ENCODE measurements at places on chromosomes 3 and 15.

- no peak for DNase-seq
Measured at GRCh38 chr3:29331456-29332194, 50.8 kb downstream of the RBMS3 start.

DNA sequence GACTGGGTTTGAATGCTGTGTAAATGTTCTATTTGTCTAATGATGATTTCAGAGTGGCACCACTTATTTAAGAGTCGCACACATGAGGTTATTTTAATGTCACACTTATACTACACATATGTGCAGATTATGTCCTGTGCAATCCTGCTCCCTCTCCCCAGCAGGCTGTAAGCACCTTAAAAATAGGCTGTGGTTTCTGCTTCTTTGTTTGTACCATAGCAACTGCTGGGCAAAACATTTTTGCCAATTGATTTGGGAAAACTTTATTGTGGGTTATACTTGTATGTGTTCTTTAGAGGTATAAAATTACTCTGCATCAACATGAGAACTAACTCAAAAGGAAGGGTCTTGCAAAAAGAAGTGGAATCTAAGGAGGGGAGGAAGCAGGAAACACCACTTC, 318.5 kb downstream of the NTRK3 start:
- DNase-seq: no peak

GRCh38 chr3:62823461-62824050, 51.7 kb downstream of the CADPS start:
- DNase-seq: no peak

- DNase-seq: no peak
Measured at GRCh38 chr3:29823233-29823632, 542.4 kb downstream of the RBMS3 start.

GRCh38 chr3:120182613-120183511, 88.6 kb upstream of the GSK3B start:
- no peak for DNase-seq

GRCh38 chr15:82183121-82184031, 79.2 kb downstream of the EFL1 start:
- DNase-seq: no peak

DNA sequence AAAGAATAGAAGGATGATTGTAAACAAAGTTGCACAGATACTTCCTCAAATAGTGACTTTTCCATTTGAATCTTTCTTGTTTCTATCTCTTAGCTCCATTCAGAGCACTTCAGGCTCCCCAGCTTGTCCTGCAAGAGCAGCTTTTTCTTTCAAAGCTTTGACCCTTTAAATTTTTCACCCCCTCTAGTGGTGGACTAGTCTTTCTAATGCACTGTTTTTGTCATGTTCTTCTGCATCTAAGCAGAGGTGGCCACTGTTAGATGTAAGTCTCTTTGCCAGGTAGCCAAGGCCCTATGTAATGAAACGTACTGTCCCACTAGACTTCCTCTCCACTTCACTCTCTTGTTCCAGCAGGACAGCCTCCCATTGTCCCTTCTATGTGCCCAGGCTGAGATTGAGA, 74.0 kb upstream of the MANF start:
- no peak for DNase-seq

DNA sequence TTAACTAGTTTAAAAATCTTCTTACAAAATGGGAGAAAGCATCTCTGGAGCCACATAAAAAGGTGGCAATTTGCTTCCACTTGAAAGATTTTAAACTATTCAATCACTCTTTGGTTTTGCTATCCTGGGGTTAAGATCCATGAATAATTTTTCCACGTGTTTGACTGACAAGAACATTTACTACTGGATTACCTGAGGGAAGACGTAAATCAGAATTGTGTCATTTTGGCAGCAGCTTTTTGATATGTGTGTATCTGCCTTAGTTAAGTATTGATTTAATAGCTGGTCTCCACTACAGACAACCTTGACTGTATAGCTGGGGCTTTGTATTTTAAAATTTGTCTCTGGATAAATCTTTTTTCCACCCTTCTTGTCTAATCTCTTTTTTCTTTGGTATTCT, 228.3 kb downstream of the EPHA3 start:
- DNase-seq: no peak

- DNase-seq: no peak
Measured at GRCh38 chr3:171632766-171633165, 172.6 kb upstream of the TNIK start.

GRCh38 chr3:195352895-195353488, 82.0 kb upstream of the XXYLT1 start:
- DNase-seq: no peak

GRCh38 chr15:27077790-27078189, 106.8 kb downstream of the GABRG3 start:
- no peak for DNase-seq

DNA sequence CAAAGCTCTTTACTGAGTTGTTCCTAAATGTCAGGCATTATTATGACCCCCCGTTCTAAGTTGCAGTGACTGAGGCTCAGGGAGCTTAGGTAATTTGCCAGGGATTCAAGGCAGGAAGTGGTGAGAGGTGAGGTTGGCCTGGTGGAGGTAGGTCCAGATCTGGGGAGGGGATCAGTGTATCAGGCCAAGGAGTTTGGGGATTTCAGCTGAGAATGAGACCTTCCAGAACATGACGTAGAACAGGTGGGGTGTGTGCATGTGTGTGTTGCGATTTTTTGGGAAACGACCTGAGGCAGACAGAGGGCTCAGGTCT, 41.1 kb upstream of the MRPS22 start:
- DNase-seq: no peak

GRCh38 chr3:182482705-182483104, 310.6 kb upstream of the ATP11B start:
- DNase-seq: no peak

GRCh38 chr3:87437765-87438164, 161.4 kb upstream of the POU1F1 start:
- DNase-seq: no peak

GRCh38 chr3:184042617-184043016, 10.2 kb upstream of the HTR3C start:
- DNase-seq: no peak

Measured in CD4-positive, alpha-beta T cell treated with Interferon alpha-2 for 1 hour (primary cell).